Vein endothelial cell (primary cell): ENCODE measurements at places on chromosomes 2 and 18. TPM values are rescaled to one million over a fixed set of nuclear protein-coding genes. Genes with fewer than 3 reads are reported as not detected.

Gene ACADL
- not detected in 2 replicates for total RNA-seq

Gene CYBRD1
- total RNA-seq = 26.0 and 30.1 TPM in 2 replicates

Gene CCDC178
- total RNA-seq = 0.65 and 1.8 TPM in 2 replicates

Gene STARD6
- 0.29 and 0.33 TPM in 2 replicates for total RNA-seq

Gene GPN1
- total RNA-seq = 40.5 and 53.5 TPM in 2 replicates

Gene EPC2
- 22.9 and 27.4 TPM in 2 replicates for total RNA-seq

Gene ARHGEF33
- under 0.01 and 0.19 TPM in 2 replicates for total RNA-seq

Gene NEB
- 1.2 and 1.3 TPM in 2 replicates for total RNA-seq

Gene DYNC1I2
- 118 and 159 TPM in 2 replicates for total RNA-seq

Gene CGREF1
- total RNA-seq = 3.2 and 8.5 TPM in 2 replicates

Gene TCF7L1
- total RNA-seq = 6.2 and 8.3 TPM in 2 replicates

Gene SFT2D3
- 5.2 TPM in 2 replicates for total RNA-seq

Gene YWHAQ
- 297 and 494 TPM in 2 replicates for total RNA-seq

Gene MOCOS
- 0.48 and 0.65 TPM in 2 replicates for total RNA-seq

Gene SCG2
- total RNA-seq = not detected in 2 replicates

Gene SERPINB10
- not detected in 2 replicates for total RNA-seq
